ENCODE measurements at places on chromosomes 3 and 15.

GRCh38 chr3:12478326-12478725 is 6.0 kb upstream of the TSEN2 start:
- no peak overlapping the region for H3K27ac ChIP-seq
- H3K4me1 ChIP-seq = peaks cover 5% of the 10 kb centered on the region
- H3K27me3 ChIP-seq = no peaks in the 10 kb centered on the region
- no peak overlapping the region for H3K4me3 ChIP-seq
- DNase-seq = peak; percentile 29
- H3K36me3 ChIP-seq = no peaks in the 10 kb centered on the region

- H3K27me3 ChIP-seq = no peaks in the 10 kb centered on the region
- DNase-seq = no peak
- no peaks in the 10 kb centered on the region for H3K36me3 ChIP-seq
- no peaks in the 10 kb centered on the region for H3K4me1 ChIP-seq
- H3K27ac ChIP-seq = no peak overlapping the region
- no peak overlapping the region for H3K4me3 ChIP-seq
Measured at GRCh38 chr3:126019683-126020082, 50.7 kb downstream of the ROPN1B start.

DNA sequence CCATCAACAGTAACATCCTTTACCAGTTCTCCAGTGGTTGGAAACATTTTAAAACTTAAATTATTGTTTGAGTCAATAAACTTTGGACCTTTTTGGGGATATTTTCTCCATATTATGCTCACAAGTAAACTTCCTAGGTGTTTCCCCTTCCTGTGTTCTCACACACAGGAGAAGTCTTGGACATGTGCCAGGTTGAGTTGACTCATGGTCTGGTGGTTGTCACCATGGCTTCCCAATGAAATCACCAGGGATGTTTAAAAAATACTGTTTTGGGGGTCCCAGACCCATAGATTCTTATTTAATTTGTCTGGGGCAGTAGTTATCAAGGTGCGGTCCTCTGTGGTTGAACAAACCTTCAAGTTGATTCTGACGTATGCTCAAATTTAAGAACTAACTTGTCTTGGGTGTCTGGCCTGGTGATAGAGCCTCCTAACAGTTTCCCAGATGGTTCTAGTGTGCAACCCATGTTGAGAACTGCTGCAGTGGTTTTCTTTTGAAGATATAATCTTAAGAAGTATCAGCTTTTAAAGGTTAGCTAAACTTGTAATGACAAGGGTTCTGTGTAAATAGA is 291.8 kb downstream of the EDEM1 start:
- no peak for DNase-seq
- no peaks in the 10 kb centered on the region for H3K4me1 ChIP-seq
- H3K27me3 ChIP-seq = no peaks in the 10 kb centered on the region
- H3K4me3 ChIP-seq = no peak overlapping the region

GRCh38 chr15:91704343-91704742 is 149.2 kb upstream of the SLCO3A1 start:
- H3K27me3 ChIP-seq = no peaks in the 10 kb centered on the region
- H3K4me3 ChIP-seq = no peak overlapping the region
- H3K36me3 ChIP-seq = no peaks in the 10 kb centered on the region
- peak; percentile 4 for DNase-seq
- no peaks in the 10 kb centered on the region for H3K4me1 ChIP-seq
- no peak overlapping the region for H3K27ac ChIP-seq

DNA sequence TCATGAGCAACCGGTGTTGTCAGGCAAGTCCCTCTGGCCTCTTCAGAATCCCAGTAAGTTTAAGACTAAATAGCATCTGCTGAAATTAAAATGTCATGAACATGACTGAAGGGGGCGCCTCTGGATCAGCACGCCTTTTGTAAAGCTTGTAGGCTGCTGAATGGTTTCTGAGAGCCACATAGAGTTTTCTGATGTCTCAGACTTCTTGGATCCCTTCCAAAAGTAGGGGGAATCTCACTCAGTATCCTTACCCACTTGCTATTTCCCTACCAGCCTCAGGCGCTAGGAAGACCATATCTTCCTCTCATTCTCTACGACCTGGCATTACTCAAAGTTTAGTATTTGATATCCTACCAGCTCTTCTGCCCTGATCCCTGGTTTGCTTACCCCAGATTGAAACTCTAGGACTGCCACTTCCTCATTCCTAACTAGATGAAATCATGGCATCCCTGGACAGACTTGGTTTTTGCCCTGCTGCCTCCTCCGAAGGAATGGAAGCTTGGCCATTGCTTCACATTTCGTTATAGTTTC is 62.7 kb upstream of the CD47 start:
- H3K4me1 ChIP-seq = no peaks in the 10 kb centered on the region
- no peak overlapping the region for H3K4me3 ChIP-seq
- H3K36me3 ChIP-seq = no peaks in the 10 kb centered on the region
- no peak overlapping the region for H3K27ac ChIP-seq

GRCh38 chr3:148074946-148075345 is 622.8 kb upstream of the AGTR1 start:
- no peaks in the 10 kb centered on the region for H3K36me3 ChIP-seq
- H3K27me3 ChIP-seq = no peaks in the 10 kb centered on the region
- no peak for DNase-seq
- H3K4me3 ChIP-seq = no peak overlapping the region
- H3K4me1 ChIP-seq = no peaks in the 10 kb centered on the region
- no peak overlapping the region for H3K27ac ChIP-seq

- no peaks in the 10 kb centered on the region for H3K27me3 ChIP-seq
- H3K4me3 ChIP-seq = no peak overlapping the region
- H3K27ac ChIP-seq = no peak overlapping the region
Measured at GRCh38 chr3:122094693-122095092, 39.5 kb downstream of the CD86 start.

GRCh38 chr3:114299941-114300624 is 6.3 kb downstream of the TIGIT start:
- H3K27ac ChIP-seq = no peak overlapping the region
- DNase-seq = no peak
- H3K36me3 ChIP-seq = no peaks in the 10 kb centered on the region
- H3K4me1 ChIP-seq = no peaks in the 10 kb centered on the region

DNA sequence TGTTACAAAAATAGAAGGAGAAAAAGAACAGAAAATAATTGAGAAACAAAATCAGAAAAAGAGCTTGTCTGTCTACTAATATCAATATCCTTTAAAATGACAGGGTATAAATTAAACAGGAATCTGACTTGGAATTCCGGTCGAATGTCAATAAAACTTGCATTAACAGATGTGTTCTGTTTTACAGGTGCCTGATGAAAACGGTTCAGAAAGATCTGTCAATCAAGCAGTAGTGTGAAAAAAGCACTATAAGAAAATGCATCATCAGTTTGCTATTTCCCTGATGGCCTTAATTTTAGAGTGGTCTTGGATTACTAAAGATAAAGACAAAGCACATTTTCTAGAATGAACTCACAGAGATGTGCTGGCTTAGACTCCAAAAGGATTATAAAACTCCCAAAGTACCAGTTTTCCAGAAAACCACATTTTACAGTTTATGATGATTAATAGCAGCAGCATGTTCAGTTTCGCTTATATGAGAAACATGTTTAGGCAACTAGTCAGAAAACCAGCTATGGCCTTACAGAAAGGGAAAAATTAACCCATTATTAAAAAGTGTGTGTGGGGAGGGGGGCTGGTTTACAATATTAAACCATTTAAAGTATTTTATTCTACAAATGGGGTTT is 8.2 kb upstream of the C3orf38 start:
- DNase-seq = peak; percentile 41
- H3K4me3 ChIP-seq = no peak overlapping the region
- H3K4me1 ChIP-seq = no peaks in the 10 kb centered on the region

DNA sequence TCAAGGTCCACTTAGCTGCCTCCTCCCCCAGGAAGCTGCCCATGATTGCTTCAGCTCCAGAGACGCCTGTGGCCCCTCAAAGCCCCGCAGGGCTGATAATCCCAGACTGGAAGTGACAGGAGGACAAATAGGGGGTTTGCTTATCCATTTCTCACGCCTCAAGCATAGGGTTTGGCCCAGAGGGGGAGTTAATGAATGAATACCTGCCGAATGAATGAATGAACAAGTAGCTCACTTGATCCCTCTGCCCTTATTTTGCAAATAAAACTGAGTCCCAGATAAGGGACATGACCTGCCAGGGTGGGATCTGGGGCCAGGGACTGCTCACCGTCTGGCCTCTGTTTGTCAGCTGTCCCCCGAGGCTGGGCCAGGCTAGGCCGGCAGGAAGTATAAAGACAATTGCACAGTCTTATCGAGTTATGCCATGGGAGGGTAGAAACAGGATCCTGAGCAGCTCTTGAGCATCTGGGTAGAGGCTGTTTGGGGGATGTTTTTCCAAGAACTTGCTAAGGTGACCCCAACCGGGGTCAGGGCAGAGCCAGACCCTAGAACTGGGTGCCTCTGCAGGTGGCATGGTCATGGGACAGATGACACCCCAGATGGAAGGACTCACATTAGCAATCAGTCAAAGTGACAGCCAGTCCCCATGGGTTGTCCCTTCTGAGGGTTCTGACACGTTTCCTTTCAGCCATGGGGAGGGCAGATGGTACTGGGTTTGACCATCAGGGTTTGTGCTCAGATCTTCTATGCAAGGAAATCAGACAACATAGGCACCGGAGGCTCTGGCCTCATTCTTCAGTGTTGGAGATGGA is 45.0 kb downstream of the IQSEC1 start:
- H3K4me3 ChIP-seq = no peak overlapping the region
- H3K27ac ChIP-seq = no peak overlapping the region
- DNase-seq = no peak
- H3K36me3 ChIP-seq = no peaks in the 10 kb centered on the region
- no peaks in the 10 kb centered on the region for H3K27me3 ChIP-seq

- peaks cover 4% of the 10 kb centered on the region for H3K27me3 ChIP-seq
- H3K27ac ChIP-seq = peak overlapping the region; percentile 97
Measured at GRCh38 chr15:78437107-78437761, 782 bp upstream of the IREB2 start.

DNA sequence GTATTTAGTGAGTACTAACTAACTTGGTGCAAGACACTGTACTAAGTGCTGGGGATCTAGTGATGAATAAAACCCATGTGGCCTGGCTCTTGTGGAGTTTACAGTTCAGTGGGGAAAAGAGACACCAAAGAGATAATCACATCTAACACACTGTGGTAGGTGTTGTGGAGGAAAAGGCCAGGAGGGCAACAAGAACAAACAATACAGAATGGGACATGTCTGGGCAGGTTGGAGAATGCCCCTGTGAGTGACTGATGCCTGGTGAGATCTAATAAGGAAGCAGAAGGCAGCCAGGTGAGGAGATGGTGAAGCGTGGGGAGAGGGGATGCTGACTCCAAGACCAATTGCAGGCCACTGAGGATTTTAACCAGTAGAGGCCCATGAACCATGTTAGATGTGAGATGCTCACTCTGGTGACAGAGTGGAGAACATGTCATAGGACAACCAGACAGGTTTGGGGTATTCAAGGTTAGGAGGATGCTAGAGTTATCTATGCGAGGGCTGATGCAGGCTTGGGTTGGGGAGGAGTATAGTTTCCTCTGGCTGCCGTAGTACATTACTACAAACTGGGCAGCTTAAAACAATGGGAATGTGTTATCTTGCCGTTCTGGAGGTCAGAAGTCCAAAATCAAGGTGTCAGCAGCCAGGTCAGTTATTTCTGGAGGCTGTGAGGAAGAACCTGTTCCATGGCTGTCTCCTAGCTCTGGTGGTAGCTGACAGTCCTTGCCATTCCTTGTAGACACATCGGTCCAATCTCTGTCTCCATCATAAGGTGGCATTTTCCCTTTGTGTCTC is 81.4 kb downstream of the ARNT2 start:
- no peaks in the 10 kb centered on the region for H3K4me1 ChIP-seq
- H3K27me3 ChIP-seq = no peaks in the 10 kb centered on the region
- DNase-seq = no peak
- H3K36me3 ChIP-seq = no peaks in the 10 kb centered on the region
- H3K27ac ChIP-seq = no peak overlapping the region

DNA sequence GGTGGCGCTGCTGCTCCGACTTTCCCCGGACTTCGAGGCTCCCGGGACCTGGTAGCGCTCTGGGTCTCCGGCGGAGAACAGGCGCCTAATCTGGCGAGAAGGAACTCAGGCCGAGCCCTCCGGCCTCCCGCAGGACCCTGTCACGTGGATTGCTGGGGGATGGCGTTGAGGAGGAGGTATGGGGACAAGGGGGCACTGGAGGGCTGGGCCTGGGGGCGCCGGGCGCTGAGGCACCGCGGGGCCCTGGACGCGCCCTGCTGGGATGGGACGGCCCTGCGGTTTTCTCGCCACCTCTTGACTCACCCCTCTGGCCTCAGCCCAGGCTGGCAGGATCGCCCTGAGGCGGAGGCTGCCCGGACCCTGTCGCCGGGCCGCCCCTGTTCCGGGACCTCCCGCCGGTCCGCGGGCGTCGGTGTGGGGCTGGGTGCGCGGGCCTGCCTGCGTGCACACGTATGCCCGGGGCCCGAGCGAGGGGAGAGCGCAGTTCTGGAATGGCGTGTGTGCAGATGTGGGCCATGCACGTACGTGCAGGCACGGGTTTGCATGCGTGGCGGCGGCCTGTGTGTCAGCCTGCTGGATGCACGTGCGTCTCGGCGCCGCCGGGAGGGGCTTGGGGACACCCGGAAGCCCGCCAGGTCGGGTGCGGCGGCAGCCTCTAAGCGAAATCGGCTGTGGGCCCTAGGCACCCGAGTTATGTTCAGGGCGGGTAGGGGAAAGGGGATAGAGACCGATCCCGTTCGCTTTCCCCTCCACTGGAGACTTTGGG is 752 bp downstream of the C15orf39 start:
- H3K27me3 ChIP-seq = no peaks in the 10 kb centered on the region
- H3K27ac ChIP-seq = peak overlapping the region; percentile 73
- peak; percentile 71 for DNase-seq
- peak overlapping the region; percentile 83 for H3K4me3 ChIP-seq
- peaks cover 31% of the 10 kb centered on the region for H3K4me1 ChIP-seq
- no peaks in the 10 kb centered on the region for H3K36me3 ChIP-seq

DNA sequence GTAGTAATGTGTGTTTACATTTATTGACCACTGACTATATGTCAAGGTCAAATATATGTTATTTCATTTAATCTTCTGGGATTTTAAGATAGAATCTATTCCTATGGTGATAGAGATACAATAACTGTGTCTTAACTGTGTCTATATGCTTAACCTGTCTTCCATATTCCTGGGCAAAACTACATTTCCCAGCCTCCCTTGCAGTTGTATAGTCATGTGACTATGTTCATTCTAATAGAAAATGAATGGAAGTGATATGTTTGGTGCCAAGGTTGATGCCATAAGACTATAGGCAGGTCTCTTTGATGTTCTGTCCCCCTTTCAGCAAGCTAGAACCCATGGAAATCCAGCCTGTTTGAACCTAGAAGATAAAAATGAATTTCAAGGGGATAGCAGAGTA is 258.8 kb upstream of the PDZRN3 start:
- H3K36me3 ChIP-seq = no peaks in the 10 kb centered on the region
- H3K4me1 ChIP-seq = no peaks in the 10 kb centered on the region
- H3K4me3 ChIP-seq = no peak overlapping the region

GRCh38 chr3:137249311-137249940 is 291.6 kb downstream of the IL20RB start:
- H3K4me3 ChIP-seq = no peak overlapping the region
- H3K36me3 ChIP-seq = no peaks in the 10 kb centered on the region
- H3K4me1 ChIP-seq = no peaks in the 10 kb centered on the region
- no peaks in the 10 kb centered on the region for H3K27me3 ChIP-seq
